ENCODE measurements at places on chromosomes 11 and 22.
A peak's percentile ranks its signal among the peaks of the same experiment; 100 is the strongest.

DNA sequence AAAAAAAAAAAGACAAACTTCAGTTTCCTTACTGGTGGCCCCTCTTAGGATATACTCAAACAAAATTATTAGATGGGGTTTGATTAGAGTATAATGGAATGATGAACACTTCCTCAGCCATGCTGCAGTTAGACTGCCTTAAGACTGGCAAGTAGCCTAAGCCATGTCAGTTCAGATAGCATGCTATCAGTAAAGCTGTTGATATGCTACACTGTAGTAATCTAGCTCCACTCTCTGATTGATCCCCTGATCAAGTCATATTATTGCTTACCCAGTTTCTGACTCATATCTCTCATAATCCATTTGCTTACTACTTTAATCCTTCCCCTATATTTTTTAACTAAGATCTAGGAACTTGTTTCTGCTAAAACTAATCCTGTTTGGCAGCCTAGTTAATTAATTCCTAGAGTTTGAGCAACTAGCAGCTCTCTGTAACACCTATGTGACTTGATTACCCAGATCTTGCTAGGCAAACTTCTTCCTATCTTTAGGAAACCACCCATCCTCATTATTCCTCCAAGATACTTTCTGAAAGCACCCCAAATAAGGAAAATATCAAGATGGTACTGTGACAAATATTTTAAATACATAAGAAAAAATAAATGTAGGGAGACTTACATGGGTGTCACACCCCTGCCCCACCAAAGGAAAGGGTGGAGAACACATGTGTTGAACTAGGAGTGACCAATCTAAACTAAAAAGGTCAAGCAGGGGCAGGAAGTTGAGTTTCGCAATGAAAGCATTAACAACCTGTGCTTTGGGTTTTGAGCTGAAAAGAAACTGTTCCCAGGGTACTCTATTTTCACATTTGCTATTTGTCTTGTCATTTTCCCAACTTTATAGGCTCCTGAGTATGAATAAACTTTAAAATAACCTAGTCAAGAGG, 43.2 kb downstream of the PIK3C2A start:
- no peak for DNase-seq

DNA sequence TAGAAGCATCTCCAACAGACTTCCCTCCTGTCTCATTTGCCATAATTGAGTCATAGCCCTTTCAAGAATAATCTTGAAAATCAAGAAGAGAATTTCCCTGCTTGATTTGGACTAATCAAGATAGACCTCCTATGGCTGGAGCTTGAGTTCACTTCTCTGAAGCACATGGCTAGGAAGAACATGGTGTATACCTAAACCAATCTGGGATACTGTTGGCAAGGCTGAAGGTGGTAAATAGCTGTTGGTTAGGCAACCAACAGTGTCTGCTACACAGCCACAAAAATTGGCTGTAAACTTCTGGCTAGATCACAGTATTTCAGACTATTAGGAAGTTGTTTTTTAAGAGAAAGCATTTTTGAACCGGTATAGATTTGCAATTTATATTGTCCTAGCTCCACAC, 4.9 kb downstream of the CRYAB start:
- peak; percentile 38 for DNase-seq

- peak; percentile 78 for DNase-seq
Observed at GRCh38 chr11:3807909-3808860, at the start of gene PGAP2. Gene PGAP2, plus strand, starts transcription at chr11:3808560. Its CDS starts 2,700 bp downstream, at chr11:3811260.

DNA sequence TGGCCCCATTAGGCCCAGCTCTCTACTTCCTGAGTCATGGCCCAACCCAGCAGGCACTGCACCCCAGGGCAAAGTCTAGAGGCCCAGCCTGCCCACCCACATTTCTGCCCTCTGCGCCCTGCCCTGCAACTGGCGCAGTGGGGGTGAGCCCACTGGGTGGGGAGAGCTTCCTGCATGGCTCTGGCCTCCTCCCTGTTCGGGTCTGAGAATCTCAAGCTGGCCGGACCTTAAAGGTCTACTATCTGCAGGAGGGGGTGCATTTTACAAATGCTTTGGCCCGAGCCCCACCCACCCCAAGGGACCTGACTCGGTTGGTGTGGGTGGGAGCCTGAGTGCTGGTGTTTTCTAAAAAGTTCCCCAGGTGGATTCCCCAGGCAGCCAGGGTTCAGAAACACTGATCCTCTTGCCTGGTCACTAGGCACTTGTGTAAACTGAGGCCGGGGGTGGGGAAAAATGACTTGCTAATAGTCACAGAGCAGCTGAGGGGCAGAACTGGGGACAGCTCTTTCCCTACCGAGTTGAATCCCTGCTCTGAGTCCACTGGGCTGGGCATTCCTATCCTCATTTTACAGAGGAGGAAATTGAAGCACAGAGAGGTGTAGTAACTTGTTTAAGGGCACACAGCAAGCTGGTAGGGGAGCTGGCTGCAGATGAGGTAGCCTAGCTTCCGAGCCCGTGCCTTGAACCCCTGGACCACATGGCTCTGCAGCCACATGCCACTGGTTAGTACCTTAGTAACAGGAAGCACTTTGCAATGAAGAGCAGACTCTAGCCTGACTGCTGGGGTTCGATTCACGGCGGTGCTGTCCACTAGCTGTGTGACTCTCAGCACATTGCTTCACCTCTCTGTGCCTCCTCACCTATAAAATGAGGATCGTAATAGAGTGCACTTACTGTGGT, 36.3 kb downstream of the CD82 start:
- DNase-seq = no peak

- no peak for DNase-seq
Observed at GRCh38 chr22:24427500-24428164, at the start of gene ADORA2A. Gene ADORA2A, plus strand, starts transcription at chr22:24427599. Its CDS starts 5,806 bp downstream, at chr22:24433405.

DNA sequence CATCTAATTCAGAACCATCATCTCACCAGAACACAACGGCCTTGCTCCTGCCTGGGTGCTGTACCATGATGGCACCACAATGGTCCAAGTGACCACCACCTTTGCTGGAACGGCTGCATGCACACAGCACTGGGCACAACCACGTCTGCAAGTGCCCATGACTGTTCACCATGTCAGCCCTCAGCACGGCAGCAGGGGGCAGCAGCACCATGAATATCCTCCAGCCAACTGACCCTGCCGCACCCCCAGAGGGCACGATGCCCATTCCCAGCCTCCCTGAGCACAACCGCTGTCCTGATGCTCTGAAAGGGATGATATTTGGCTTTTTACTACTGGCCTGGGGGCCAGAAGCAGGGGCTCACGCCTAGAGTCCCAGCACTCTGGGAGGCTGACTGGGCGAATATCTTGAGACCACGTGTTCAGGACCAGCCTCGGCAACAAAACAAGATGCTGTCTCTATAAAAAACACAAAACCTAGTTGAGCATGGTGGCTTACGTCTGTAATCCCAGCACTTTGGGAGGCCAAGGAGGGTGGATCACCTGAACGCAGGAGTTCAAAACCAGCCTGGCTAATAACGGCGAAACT, 25.7 kb downstream of the DRD4 start:
- DNase-seq = peak; percentile 53

GRCh38 chr11:118643142-118643994, 36.0 kb downstream of the PHLDB1 start:
- peak; percentile 82 for DNase-seq

DNA sequence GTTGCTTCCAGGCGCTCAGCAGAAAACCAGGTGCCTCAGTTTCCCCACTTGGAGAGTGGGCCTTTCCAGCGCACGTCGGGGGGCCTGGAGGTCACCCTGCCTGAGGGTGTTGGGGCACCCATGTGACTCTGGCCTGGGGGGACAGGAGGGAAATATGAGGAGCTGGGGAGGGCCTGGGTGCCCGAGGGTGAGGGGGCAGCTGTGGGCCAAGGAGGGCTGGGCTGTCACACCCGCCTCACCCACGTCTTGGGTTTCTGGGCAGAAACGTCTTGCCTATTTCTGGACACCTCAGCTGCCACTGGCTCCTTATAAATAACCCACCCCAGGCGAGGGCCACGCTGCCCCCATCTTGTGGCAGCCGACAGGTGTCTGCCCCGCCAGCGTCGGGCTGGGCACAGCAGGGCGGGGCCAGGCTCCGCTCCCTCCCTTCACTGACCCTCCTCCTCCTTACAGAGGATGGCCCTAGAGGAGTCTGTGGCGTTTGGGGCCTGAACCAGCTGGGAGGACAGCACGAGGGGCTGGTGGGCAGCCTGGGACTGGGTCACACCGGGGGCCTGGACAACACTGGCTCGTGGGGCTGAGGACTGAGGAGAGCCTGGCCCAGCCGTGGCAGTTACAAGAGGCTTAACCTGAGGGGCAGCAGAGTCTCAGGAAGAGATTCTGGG, 1.5 kb downstream of the TNNT3 start:
- no peak for DNase-seq

DNA sequence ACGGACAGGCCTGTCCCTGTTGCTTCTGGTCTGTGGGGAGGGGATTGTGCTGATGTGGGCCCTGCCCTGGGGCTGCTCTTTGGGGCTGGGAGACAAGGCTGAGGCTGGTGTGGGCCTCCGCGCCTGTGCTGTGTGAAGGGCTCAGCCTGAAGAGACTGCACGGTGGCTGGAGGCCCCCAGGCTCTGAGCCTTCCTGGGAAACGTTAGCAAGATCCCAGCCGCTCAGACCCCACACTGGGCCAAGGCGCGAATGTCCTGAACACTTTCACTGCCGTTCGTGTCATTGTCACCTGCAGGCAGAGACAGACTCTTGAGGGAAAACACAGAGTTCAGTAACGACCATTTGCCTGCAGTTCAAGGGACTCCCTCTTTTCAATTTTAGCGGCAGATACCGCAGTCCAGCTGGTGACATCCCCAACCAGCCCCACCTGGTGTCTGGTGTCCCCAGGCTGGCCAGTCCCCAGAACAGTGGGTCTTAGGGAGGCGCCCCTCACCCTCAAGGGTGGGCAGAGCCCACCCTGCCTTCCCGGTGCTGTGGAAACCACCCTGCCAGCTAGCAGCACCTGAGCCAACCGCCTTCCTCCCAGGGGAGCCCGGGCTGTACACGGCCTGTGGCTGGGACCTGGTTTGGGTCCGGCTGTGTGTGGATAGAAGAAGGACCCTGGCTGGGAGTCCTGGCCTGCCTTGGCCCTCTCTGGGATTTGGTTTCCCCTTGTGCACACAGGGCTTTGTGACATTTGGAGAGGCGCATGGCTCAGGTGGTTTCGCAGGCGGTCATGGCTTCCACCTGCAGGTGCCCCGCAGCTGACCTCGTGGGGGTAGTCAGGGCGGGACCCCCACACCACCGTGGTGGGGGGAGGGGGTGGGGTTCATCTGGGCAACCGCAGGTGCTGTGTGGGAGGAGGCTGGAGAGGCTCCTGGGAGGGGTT, 5.7 kb downstream of the PANX2 start:
- DNase-seq = no peak

GRCh38 chr11:71580057-71581003, 2.3 kb downstream of the KRTAP5-11 start:
- DNase-seq = peak; percentile 70

DNA sequence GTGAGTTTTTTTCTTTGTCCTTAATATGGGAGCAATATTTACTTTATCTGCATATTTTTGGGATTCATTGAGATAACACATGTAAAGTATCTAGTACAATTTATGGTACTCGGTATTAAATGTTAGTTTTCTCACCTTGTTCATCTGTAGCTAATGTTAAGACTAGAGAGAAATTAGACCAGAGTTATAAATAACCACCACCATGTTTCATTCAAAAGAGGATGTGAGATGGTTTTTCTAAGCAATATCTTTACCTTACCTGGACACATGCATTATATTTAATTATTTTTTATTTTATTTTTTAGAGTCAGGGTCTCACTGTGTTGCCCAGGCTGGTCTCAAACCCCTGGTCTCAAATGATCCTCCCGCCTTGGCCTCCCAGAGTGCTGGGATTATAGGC, 18.4 kb downstream of the ARHGAP42 start:
- no peak for DNase-seq

DNA sequence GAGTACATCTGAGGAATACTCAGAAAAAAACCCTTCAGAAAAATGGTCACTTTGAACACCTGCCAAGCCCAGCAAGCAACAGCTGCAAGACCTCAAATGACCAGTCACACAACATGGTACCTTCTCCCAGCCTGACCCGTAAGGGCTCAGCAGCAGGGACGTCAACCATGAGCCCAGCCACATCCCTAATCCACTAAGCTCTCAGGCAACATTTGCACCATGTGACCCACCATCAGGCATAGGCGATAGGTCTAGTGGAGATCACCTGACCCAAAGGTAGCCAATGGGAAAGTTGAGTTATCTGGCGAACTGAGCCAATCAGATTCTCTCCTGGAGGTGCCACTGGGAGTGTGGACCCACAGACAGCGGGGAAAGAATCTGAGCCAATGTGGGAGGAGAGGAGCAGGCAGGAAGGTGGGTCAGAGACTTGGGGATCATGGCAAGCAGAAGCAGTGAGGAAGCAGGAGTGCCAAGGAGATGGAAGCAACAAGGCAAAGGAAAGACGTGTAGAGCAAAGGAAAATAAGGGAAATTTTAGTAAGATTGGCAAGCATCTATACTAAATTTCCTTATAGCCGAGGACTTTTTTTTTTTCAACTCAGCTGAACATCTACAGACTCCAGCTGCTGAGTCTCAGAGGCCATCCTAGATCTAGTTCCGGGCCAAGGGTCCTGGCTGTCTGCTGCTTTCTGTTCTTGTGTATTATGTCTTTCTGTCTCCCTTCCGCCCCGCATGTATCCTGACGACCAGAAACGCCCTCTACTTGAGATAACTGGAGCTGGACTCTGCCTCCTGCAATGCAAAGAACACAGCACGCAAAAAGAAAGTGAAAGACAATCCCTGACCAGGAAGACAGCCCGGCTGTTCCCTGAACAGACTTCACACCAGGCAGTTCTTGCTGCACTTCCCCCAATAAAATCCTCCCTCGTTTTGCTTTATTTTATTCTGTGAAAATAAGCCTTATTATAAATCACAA, 11.0 kb upstream of the PLAAT2 start:
- DNase-seq = no peak

All from cerebellar cortex (tissue), 1 donor.